ENCODE measurements at places on chromosomes 6 and 20.

DNA sequence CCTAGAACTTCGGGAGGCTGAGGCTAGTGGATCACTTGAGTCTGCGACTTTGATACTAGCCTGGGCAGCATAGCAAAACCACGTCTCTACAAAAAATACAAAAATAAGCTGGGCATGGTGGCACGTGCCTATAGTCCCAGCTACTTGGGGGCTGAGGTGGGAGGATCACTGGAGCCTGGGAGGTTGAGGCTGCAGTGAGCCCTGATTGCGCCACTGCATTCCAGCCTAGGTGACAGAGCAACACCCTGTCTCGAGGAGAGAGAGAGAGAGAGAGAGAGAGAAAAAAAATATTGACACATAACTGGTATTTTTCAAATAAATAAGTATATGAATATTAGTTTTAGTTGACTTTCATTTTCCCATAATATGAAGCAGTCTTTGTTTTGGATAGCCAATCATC, 222.2 kb downstream of the BTBD9 start:
- no peak for DNase-seq

DNA sequence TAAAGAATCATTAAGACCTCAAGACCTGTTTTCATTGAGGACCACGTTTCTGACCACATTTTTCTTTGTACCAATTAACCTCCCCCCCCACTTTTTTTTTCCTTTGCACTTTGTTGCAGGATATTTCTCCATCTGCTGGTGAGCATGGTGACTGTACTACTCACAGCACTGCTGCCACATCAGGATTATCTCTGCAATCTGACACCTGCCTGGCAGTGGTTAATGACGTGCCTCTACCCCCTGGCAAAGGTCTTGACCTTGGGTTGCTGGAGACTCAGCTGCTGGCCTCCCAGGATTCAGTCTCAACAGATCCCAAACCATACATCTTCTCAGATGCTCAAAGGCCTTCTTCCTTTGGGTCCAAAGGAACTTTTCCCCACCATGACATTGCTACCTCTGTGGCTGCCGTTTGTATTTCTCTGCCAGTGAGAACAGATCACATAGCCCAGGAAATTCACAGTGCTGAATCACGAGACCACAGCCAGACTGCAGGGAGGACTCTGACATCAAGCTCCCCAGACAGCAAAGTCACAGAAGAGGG, 46.6 kb upstream of the EDN3 start:
- no peak for DNase-seq

- no peak for DNase-seq
These were observed 5.0 kb downstream of the CEP162 start for GRCh38 chr6:84222426-84222825.

DNA sequence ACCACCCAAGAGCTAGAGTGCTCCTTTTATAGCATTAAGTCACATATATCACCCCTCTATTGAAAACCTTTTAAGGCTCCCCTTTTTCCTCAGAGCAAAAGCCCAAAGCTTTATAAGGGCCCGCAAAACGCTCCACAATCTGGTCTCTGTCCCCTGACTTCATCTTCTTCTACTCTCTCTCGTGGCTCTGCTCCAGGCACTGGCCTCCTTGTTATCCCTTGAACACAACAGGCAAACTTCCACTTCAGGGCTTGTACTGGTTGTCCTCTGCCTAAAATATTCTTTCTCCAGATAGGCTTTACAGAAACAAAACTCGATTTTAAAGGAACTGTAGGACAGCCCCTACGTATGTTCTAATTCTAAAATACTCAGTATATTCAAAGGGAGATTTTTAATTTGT, 44.0 kb upstream of the SPDEF start:
- no peak for DNase-seq

DNA sequence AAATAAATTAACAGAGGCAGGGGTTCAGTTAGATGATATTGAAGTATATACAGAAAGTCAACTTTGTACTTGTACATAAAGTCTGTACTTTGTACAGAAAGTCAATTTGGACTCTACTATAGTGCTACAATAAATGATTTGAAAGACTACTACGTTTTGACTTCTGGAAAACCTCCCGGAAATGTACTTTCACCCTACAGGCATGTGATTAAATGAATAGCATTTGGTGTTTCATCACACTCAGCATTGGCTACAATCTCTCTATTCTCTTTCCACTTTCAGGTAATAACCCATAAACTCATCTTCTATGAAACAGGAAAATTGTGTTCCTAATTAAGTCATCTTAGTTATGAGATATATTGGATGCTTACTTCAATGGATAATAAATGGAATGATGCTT, 25.6 kb upstream of the MC3R start:
- DNase-seq, result no peak

DNA sequence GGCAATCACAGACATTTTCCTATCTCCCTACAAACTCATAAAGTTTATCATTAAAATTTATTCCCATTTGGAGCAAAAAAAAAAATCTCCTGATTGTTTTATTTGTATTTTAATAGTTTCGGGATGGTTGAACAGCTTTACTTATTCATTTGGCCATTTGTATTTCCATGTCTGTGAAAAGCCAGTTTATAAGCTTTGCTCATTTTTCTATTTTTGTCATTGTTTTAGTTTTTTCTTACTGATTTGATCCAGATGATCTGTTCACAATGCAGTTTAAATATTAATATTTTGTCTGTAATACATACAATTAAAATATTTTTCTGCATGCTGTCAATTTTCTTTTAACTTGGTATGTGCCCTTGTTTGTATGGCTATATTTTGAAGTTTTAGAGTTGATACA, 65.2 kb upstream of the CCN2 start:
- DNase-seq, result no peak

- peak; percentile 38 for DNase-seq
These were observed 4.3 kb downstream of the UBE2V1 start for GRCh38 chr20:50108556-50109235.

DNA sequence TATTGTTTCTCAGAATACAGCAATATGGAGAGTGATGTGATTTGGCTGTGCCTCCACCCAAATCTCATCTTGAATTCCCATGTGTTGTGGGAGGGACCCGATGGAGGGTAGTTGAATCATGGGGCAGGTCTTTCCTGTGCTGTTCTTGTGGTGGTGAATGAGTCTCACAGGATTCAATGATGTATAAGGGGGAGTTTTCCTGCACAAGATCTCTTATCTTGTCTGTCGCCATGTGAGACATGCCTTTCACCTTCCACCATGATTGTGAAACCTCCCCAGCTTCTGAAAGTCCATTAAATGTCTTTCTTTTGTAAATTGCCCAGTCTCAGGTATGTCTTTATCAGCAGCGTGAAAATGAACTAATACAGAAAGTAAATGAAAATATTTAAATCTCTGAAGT, 234.8 kb upstream of the TENT5A start:
- DNase-seq, result no peak

GRCh38 chr6:88105741-88106340, 58.2 kb downstream of the SPACA1 start:
- DNase-seq, result no peak

- no peak for DNase-seq
These were observed 70.6 kb downstream of the IGF2R start for GRCh38 chr6:160039441-160039840.

GRCh38 chr20:61330441-61330840, 78.4 kb downstream of the CDH4 start:
- DNase-seq, result no peak

GRCh38 chr6:119040229-119040628, 38.2 kb downstream of the FAM184A start:
- DNase-seq, result no peak

DNA sequence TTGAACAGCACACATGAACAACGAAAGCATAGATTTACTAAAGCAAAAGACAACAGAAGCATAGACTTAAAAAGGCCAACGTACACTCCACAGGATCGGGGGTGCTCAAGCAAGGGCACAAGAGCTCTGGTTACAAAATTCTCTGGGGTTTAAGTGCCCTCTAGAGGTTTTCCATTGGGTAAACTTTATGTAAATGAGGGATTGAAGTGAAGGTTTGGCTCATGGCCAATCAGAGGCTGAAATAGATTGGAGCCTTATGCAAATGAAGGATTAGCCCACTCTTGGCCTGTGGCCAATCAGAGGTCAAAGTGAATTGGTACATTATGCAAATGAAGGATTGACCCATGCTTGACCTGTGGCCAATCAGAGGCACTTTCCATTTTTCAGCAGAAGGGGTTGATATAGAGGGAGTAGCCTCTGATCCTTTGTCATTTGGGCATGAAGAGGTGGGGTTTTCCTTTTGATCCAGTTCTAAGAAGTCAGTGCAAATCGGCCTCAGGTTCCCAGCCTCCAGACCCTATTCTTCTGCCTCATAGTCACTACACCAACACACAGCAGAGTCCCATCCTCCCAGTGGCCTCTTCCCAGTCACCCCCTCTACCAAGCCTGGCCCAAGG, 244.9 kb downstream of the THBS2 start:
- DNase-seq, result no peak

- no peak for DNase-seq
These were observed 77.8 kb downstream of the NCR2 start for GRCh38 chr6:41413250-41413649.

- DNase-seq, result no peak
These were observed 144.7 kb downstream of the QRSL1 start for GRCh38 chr6:106773996-106774629.

DNA sequence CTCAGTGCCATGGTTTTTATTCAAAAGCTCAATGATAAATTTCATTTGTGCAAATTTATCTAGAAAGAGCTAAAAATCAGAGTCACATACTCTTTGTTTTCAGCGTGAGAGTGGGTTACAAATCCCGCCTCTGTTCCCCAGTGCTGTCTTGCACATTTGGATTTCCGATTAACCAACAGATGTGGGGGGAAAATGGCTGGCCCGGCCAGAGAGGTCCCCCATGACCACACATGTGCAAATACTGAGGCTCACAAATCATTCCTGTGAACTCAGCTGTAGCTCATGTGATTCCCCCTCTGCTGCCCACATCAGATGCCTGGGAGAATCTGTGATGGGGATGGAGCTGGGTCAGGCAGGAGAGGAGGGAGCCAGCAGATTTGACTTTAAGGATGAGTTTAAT, 168.7 kb downstream of the PAX1 start:
- no peak for DNase-seq

- DNase-seq, result peak; percentile 34
These were observed 18.5 kb downstream of the CD2AP start for GRCh38 chr6:47495954-47496545.

- no peak for DNase-seq
These were observed 87.0 kb downstream of the FAM217A start for GRCh38 chr6:3991941-3992340.

GRCh38 chr6:26420688-26421171, 18.7 kb downstream of the BTN3A1 start:
- peak; percentile 51 for DNase-seq

DNA sequence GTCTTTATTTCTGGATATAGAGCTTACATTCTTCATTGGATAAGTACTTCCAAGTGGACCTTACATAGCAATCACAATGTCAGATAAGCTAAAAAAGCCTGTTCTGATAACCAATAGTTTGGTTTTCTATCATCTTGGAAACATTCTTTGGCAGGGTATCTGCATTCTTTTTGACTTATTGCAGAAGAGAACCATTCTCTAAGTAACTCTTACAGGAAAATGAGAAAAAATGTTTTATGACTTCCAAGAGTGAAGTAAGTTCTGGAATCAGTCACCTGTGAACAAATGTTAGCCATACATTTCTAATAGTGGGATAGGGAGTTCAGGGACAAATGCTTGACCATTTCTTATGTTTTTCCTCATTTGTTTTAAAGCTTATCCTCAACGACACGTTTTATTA, 564.0 kb downstream of the CD109 start:
- no peak for DNase-seq

- DNase-seq, result no peak
These were observed 55.0 kb upstream of the KCNK16 start for GRCh38 chr6:39377539-39377950.

- DNase-seq, result no peak
These were observed 1028.6 kb upstream of the CITED2 start for GRCh38 chr6:140403020-140403419.

DNA sequence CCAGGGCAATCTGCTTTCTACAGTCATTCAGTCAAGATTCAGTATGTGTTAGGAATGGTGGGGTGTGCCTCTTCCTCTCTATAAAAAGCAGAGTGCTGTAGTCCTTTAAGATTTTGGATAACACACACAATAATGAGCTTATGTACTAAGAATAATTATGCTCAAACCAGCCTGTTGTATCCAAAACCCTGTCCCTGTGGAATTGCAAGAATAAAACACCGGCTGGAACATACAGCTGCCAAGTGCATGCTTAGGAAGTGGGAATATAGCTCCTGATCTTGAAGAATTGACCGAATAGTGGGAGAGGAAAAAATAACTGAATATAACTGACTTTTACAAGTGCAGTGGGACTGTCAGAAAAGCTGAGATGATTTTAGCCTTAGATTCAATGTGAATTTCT, 979 bp upstream of the MOCS1 start:
- DNase-seq, result no peak

Data from erythroblast (primary cell).